ENCODE measurements at places on chromosomes 7 and 10.

- DNase-seq, result no peak
Measured at GRCh38 chr7:146654048-146654447, 537.4 kb downstream of the CNTNAP2 start.

DNA sequence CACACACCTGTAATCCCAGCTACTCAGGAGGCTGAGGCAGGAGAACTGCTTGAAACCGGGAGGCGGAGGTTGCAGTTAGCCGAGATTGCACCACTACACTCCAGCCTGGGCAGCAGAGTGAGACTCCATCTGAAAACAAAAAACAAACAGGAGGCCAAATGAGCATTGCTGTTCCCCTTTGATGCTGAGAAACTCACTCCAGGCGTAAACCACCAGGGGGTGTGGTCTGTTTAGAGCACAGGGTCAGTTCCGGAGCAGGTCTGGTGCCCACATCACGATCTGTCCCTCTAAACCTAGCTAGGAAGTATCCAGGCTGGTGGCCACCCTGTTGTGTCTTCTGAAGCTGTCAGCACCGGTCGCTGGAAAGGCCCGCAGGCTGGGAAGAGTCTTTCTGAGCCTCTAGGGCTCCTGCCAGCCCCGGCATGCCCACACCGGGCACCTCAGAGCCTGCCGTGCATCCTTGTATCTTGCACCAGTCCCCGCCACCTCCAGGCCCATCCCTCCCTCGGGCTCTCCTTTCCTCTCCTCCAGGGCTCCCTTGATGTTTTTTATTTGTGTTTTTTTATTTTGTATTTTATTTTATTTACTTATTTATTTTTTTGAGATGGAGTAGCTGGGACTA, 66.3 kb upstream of the SH2B2 start:
- DNase-seq, result no peak

- DNase-seq, result no peak
Measured at GRCh38 chr10:132946311-132946710, 3.9 kb upstream of the CFAP46 start.

- DNase-seq, result no peak
Measured at GRCh38 chr10:59087486-59087885, 89.0 kb upstream of the PHYHIPL start.

DNA sequence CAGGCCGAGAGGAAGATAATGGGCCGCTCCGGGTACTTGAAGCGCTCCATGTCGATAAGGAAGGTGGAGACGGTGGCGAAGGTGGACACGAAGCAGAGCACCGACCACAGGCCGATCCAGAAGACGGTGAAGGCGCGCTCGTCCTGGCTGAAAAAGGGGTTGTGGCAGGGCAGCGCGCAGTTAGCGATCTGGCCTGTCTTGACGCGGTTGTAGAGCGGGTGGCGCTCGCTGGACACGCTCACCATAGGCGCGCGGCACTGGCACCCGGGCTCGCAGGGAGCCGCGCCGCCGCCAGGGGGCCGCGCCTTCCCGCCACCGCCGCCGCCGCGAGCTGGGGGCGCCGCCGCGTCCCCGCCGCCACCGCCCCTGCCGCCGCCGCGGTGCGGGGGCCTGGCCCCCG, 1.6 kb downstream of the FZD8 start:
- peak; percentile 52 for DNase-seq

DNA sequence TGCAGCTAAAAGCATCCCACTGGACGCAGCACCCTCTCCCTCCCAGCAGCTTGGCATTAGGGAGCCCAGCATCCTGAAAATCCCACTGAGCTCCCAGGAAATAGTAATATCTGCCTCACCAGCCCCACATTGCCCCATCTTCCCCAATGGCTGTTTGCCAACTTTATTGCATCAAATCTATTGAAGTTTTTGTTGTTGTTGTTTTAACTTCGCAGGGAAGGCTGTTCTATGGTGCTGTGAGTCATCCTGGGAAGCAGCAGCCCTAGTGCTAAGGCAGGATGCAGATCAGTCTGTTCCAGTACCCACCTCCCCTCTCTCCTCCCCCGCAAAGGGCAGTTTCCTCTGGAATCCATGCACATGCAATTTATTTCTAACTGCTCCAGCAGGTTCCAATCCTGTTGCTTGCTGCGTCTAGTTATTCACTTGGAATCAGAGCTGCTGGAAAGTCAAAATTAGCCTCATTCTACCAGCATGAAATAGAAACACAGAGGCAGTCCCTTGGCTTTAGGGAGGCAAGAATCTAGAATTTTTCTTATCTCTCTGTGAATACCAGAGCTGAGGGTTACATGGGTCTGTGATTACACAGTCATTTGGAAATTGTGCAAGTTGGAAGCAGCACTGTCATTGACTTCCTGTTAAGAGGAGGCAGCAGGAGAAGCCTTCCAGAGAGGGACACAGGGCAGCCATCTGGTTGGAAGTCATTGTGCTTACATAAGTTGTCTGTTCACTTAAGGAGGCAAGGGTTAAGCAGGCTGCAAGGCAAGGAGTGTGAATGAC, 115.9 kb upstream of the CACUL1 start:
- no peak for DNase-seq

DNA sequence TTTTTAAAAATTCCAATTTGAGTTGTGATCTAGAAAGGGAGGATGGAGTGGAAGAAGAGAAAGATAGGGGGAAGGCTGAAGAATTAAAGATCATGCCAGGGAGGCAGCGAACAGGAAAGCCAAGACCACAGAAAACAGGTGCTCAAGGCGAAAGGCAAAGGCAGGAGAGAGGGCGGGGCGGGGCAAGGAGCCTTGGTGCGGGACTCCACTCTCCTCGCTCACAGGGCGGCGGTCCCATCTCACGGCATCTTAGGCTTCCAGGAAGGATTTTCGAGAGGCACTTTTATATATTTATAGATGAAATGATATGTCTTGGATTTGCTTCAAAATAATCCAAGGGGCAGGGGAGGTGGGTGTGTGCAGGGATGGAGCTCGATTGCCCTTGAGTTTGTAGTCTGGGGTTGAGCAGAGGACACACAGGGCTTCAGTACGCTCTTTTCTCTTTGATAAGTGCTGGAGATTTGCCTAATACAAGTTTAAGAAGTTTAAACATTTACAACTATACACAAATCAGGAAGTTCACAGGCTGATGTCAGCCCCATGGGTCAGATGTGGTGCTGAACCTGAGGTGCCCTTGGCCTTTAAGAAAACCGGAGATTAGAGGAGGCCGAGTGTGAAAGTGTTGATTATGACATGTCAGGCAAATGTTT, 161.1 kb downstream of the PRKAG2 start:
- no peak for DNase-seq

- DNase-seq, result no peak
Measured at GRCh38 chr10:74163319-74164068, 12.5 kb downstream of the ADK start.

DNA sequence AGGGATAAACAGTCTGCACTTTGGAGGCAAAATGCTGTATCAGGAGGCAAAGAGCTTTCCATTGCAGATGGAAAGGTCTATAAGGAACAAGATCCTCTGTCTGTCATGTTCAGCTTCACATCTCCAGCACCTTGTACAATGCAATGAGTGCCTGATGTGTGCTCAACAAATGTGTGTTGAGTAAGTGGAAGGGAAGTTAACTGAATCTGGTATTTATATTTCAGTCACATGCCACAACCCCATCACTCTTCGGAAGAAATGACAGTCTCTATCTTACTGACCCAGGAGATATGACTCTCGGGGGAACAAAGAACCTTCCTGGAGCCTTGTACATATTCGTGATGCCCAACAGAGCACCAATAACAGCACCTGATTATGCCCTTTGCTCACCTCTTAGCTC, 20.0 kb upstream of the DNAJC1 start:
- DNase-seq, result no peak

GRCh38 chr7:41232086-41232485, 470.8 kb downstream of the INHBA start:
- no peak for DNase-seq

- DNase-seq, result no peak
Measured at GRCh38 chr10:104922810-104923209, 281.7 kb downstream of the SORCS3 start.

DNA sequence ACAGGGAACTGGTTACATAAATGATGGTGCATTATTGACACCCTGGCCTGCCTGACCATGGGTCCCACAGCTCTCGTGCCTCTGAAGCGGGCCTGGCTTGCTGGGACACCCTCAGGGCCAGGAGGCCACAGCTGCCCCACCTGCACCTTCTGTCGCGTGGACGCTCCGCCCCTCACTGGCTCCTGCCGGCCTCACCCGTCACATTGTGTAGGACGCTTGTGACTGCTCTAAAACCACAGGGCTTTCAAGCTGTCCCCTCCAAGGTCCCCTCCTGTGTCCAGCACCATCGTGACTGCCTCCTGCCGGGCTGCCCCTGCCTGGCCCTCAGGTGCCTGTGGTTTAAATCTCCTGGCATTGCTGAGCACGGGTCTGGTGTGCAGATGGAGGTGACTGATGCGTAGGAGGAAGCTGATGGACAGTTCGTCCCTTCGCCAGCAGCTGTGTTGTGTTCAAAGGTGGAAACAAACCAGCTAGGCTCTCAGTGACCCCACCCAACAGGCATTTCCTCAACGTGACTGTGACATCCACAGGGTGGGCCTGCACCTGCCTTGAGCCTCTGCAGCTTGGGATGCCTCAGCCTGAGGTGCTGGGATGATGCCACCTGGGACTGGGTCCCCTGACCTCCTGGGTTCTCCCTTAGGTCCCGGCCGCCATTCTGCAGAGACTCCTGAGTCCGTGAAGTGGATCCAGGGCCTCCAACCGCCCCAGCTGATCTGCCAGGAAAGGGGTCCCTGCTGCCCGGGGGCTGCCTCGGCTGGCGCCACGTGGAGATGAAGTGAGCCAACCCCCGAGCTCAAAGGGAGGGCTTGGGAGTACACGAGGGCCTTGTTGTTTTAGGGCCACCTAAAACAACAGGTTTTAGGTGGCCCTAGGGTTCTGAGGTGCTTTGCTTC, 148.5 kb downstream of the WDR37 start:
- DNase-seq, result no peak

GRCh38 chr7:85111761-85112160, 75.1 kb downstream of the SEMA3D start:
- no peak for DNase-seq

GRCh38 chr7:30880941-30881340, 30.7 kb upstream of the AQP1 start:
- no peak for DNase-seq

- no peak for DNase-seq
Measured at GRCh38 chr7:77903597-77903996, 105.0 kb downstream of the PHTF2 start.

DNA sequence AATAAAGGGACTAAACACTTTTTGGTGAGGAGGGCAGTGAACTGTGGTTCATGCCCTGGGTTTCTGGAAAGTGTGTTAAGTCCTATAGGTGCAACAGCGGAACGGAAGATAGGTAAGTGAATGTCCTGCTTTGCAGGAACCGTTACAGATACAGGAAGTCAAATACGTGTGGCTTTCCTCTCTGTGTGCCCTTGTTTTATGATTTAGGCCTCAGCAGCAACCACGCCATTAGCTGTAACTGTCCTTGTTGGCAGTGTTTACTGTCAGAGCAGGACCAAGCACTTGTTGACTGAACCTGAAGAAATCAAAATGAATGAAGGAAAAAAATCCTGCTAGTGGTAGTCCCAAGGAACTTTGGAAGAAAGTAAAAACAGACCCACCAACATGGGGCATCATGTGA, 150.3 kb downstream of the PIP4K2A start:
- DNase-seq, result no peak

GRCh38 chr10:124325633-124325914, 93.1 kb downstream of the OAT start:
- no peak for DNase-seq

- no peak for DNase-seq
Measured at GRCh38 chr10:118106426-118106825, 59.7 kb upstream of the RAB11FIP2 start.

DNA sequence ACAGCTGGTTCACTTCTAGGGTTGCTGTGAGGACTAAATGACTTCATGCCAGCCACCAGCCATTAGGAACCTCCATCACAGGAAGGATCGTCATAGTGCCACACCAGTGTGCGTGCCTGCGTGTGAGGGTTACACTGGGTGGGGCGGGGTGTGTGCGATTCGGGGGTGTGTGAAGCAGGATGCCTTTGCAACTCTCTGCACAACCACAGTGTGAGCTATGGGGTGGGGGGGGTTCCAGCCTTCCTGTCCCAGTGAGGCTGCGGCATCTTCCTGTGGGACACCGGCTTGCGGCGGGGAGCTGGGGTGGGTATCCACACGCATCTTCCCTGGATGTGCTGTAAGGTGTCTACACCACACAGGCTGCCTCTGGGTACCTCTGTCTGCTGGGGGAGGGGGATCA, 6.9 kb upstream of the ELFN1 start:
- DNase-seq, result no peak

GRCh38 chr7:96069401-96069800, 252.5 kb downstream of the SLC25A13 start:
- no peak for DNase-seq

DNA sequence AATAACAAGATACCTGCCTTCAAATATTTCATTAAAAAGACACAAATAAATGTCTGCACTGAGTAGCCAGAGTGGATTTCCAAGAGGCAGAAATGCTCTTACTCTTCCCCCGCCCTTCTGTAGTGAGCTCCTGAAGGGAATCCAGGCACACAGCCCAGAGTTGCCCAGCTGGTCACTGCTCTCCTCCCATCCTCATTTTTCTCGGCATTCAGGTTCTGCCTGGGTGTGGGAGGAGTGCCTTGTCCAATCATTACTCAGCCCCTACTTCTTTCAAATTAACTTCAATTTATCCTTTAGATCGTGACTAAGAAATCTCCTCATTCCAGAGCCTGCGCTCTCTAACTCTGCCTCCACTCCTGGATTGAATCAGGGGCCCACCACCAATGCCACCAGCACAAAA, 12.2 kb downstream of the CCDC6 start:
- DNase-seq, result no peak

GRCh38 chr7:45407730-45408408, 166.3 kb upstream of the ADCY1 start:
- no peak for DNase-seq

DNA sequence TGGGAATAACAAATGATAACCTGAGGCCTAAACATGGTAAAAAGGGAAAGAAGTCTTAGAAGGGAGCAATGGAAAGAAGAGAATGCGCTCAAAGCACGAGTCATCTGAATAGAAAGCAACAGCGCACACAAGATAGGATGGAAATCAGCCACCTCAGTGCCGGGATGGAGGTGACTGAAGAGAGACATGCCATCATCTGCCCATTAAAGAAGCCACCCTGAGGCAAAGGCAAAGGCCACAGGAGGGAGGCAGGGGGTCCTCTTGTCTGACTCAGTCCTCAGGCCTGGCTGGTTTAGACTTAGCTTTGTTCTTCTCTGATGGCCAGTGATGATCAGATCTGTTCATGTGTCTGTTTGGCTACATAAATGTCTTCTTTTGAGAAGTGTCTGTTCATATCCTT, 180.6 kb downstream of the CHCHD3 start:
- no peak for DNase-seq

All from stimulated activated CD4-positive, alpha-beta T cell treated with anti-CD3 and anti-CD28 coated beads, Interleukin-4, amount 100 ng/mL, for 4 hours (primary cell).